Stimulated activated CD8-positive, alpha-beta memory T cell treated with anti-CD3 and anti-CD28 coated beads, Interleukin-12 subunit alpha, Interleukin-12 subunit beta, amount 100 ng/mL, for 4 hours (primary cell): ENCODE measurements at places on chromosomes 7 and 10.

DNA sequence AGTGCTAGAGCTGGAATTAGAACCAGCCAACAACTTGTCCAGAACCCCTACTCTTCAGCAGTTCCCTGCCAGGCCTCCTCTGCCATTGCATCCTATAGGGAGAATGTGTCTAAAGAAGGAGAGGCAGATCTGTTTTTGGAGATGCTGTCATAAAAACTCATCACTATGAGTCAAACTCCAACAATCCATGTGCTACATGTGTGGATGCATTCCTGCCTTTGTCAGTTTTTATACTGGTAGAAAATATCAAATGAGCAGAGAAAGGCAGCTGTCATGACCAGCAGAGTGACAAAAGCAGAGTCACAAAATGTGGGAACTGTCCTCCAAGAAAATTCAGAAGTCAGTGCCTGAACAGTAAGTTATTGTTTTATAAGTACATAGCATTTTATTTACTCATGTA is 93.0 kb downstream of the ABLIM1 start:
- DNase-seq, result no peak

- DNase-seq, result no peak
These were observed 523.9 kb downstream of the SUGCT start for GRCh38 chr7:40658729-40659128.

DNA sequence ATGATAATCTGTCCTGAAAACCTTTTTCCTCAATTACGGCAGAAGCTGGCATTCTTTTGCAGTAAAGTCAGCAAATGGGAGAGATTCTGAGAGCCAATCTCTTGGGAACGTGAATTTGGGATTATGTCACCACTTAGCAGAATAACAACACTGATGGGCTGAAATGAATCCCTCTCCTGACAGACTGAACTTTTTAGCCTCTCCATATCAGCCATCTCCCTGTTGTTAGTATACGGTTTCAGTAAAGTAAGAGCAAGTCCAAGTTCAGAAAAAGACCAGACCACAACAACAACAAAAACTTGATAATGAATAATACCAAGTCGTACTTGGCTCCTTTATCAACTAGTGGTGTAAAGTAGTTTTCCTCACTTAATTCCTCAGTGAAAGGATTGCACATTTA is 1048.8 kb downstream of the GATA3 start:
- DNase-seq, result no peak

DNA sequence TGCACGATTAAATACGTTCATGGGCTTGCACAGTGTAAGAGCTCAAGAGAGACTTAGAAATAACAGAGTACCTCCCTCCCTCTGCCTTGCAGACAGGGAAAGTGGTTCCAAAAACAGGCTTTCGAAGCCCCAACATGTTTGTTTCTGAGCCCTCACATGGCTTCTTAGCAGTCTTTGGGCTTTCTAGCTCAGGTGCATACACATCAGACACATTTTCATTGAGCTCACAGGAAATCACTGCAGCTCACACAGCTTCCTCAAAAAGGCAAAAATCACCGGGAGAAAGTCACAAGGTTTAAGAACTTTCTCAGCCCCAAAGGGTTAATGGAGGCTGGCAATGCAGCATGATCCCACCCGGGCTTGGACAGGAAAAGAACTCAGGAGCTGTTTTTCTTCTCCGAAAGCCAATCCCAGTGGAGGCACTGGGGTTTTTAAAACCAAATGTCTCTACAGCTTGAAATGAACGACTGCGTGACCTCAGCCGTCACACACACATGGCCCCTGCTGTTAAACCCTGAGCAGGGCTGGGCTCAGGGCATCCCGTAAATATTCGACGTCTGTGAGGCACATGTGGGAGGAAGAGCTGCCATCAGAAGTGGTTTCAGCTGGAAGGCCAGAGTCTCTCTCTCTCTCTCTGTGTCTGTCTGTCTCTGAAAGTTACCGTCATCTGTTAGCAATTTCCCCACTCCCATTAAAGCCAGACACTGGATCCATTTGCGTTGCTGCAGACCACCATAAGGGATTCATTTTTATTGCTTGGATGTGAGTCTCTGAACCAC is 69.7 kb downstream of the CALML3 start:
- DNase-seq, result no peak

GRCh38 chr7:50069613-50070012 is 23.4 kb downstream of the ZPBP start:
- no peak for DNase-seq

DNA sequence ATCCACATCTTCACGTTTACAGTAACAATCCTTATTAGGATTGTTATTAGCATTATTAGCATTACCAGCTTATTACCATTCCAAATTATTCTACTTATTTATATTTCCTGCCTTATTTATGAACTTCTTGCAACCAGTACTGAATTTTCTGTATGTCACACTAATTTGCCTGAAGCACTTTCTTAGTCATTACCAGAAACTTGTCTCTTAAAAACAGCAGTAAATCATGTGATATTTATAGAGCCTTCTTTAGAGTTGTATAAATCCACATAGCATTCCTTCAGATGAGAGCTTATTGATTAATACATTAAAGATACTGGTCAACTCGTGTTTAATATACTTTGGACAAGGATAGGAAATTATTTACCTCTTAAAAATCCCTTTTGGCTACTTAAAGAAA is 618.6 kb downstream of the SUGCT start:
- DNase-seq, result no peak

DNA sequence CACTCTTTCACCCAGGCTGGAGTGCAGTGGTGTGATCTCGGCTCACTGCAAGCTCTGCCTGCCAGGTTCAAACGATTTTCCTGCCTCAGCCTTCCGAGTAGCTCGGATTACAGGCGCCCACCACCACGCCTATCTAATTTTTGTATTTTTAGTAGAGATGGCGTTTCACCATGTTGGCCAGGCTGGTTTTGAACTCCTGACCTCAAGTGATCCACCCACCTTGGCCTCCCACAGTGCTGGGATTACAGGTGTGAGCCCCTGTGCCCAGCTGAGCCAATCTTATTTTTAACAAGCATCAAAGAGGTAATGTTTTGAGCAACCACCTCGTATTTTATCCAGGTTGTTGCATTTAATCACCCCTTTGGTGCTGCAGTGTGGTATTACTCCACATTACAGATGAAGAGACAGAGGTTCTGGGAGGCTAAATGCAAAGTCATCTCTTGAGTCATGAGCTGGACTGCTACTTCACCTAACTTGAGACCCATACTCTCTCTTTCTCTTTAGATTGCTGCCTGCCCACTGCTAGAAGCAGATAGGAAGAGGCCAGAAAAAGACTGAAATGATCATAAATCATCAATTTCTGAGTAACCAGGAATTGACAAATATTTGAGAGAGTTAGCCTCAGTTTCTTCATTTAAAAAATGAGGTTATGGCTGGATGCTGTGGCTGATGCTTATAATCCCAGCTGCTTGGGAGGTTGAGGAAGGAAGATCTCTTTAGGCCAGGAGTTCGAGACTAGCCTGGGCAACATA is 116.2 kb downstream of the CAMK1D start:
- DNase-seq, result no peak

DNA sequence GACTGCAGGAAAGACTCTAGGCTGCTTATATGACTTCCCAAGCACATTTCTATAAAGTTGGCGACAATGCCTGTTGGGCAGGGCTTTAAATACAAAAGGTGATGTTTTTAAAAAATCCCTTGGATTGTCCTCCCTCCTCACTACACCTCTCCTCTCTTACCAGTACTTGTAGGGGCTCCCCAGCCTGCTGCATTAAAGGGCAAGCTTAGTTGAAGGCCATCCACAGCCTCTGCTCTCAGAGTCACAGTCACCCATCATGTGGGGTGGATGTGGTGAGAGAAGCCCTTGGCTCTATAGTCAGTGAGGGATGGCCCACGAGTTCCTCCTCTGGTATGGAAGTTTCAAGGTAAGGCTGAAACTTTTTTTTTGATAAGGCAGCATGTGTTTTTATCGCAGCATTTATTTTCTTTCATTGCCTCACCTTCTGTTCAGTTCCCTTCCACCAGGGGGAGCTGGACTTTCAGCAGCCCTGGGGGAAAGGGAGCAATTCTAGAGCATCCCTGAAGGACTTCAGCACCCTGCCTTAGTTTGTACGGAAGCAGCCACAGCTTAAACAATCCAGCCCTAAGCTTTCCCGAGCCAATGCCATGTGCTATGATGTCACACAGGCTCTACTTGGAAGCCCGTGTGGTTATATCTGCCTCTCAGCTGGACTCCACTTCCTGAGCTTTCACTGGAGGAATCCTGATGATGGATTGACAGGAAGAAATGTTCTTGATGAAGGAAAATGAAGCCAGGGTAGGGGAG is 131.9 kb downstream of the CALCR start:
- no peak for DNase-seq

- no peak for DNase-seq
These were observed 63.5 kb downstream of the SAMD9 start for GRCh38 chr7:93053949-93054943.

- no peak for DNase-seq
These were observed 60.6 kb downstream of the CAV1 start for GRCh38 chr7:116585392-116585791.

GRCh38 chr7:3438352-3438751 is 137.3 kb downstream of the SDK1 start:
- no peak for DNase-seq

- no peak for DNase-seq
These were observed 46.6 kb upstream of the ABLIM1 start for GRCh38 chr10:114704679-114705078.

- no peak for DNase-seq
These were observed 133.3 kb upstream of the KIF5B start for GRCh38 chr10:32189400-32190084.

DNA sequence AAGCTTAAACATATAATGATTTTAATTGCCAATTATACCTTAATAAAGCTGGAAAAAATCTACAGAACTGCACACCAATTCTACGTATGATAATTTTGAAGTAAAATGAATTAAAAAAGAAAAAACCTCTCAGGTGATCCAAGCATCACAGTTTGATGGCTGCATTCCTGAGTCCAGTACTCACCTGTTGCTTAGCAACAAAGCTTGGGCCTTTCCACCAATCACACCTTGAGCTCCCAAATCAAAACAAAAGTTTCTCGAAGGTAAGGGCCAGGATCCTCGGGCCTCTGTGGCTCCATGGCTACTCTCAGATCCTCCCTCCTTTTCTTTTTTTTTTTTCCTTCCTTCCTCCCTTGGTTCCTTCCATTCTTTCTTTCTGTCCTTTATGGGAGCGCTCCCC is 137.2 kb upstream of the PCBD1 start:
- DNase-seq, result no peak

DNA sequence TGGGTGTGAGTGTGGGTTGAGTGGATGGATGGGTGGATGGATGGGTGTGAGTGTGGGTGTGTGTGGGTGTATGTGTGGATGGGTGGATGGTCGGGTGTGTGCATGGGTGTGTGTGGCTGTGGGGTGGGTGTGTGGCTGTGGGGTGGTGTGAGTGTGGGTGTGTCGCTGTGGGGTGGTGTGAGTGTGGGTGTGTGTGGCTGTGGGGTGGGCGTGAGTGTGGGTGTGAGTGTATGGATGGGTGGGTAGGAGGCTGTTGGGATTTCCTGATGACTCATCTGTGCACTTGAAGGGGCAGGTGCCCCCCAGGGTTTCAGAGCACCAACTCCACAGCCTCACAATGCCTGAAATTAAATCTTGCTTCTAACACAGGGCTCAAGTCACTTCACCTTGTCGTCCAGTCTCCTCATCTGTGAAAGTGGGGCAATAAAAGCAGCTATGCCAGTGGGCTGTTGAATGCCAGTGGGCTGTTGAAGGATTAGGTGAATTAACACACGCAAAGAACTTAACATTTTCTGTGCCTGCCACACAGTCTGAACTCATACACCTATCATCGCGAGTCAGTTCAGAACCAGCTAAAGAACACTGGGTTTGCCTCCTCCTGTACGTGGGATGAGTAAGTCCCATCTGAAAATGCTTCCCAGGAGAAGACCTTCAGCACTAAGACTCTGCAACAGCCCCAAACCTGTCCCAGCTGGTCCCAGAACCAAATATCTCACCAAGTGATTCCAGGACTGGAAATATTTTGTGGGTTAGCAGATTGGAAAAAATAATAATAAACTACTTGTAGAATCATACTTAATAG is 32.0 kb downstream of the SFMBT2 start:
- DNase-seq, result peak; percentile 10

- no peak for DNase-seq
These were observed 363.0 kb downstream of the SH2D4B start for GRCh38 chr10:80900661-80901060.

GRCh38 chr7:108245523-108246226 is 115.5 kb upstream of the LAMB4 start:
- no peak for DNase-seq

DNA sequence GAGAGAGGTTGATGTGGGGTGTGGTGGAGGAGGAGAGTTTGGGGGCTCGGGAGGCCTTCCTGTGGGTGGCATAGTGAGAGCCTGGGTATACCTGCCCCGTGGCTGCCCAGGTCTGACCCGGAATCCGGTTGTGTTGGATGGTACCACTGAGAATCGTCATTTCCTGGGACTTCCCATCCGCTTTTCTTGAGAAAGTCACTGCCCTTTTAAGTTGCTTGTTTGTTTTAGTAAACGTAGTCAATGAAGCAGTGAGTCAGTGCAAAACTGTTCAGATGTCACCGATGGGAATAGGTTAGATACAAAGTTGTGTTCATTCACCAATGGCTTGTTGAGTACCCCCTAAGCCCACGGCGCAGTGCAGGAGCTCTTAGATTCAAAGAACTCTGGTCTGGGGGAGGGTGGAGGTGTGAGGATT is 285.8 kb downstream of the CAMK1D start:
- no peak for DNase-seq

GRCh38 chr7:50473531-50473930 is 23.4 kb upstream of the FIGNL1 start:
- DNase-seq, result no peak
